ENCODE measurements at places on chromosomes 16 and 17.
A peak's percentile ranks its signal among the peaks of the same experiment; 100 is the strongest.

DNA sequence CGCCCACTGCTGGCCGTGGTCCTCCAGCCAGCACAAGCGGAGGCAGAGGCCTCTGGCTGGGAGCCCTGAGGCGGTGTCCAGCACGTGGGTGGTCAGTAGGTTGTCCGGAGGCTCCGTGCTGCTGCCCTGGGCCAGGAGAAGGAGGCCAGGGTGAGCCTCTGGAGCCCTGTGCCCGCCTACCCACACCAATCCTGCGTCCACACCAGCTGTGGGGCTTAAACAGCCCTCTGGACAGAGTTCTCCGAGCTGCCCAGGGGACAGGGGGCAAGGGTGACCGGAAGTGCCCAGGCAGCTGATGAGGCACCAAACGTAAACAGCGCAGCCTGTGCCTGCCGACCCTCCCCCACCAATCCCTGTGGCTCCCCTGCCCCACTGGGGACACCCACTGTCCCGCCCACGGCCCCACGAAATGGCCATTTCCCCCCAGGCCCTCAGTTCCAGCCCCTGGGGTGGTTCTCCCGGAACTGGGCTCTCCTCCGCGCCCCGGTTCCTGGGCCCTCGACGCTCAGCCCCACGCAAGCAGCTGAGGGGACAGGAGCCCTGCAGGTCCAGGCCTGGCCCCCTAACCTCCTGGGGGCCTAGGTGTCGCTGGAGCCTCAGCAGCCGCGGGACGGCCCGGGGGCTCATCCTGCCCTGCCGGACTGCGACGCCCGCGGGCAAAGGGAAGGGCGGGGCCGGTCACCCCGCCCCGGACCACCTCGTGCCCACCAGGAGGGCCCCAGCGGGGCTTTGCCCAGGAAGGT is 27.9 kb upstream of the DBNDD1 start:
- no peak for DNase-seq

DNA sequence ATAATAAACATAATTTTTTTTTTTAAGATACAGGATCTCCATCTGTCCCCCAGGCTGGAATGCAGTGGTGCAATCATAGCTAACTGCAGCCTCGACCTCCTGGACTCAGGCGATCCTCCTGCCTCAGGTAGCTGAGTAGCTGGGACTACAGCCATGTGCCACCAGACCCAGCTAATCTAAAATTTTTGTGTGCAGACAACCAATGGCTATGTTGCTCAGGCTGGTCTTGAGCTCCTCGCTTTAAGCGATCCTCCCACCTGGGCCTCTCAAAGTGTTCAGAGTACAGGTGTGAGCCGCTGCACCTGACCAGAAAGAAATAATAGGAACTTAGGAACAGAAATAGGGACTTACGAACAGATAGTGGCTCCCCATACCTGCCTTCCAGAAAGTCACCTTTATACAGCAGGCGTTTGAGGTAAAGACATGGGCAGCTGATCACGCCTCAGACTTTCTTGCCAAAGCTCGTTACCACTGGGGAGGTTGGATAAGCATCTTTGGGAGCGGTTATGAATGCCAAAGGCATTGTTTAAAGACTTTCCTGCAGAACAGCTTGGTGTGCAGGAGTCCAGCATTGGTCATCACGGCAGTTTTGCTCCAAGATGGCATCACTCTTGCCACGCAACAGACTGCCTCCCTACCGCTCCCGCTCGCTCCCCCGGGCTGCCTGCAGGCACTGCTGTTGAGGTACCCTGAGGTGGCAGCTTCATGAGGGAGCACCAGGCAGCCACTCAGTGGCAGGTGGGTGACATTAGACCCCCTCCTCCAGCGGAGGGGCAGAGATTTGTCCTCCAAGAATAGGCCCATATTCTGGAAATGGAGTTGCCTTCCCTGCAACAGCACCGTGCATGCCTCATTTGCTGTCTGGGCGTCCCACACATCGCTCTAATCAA is 13.6 kb downstream of the COX4I1 start:
- DNase-seq = no peak

DNA sequence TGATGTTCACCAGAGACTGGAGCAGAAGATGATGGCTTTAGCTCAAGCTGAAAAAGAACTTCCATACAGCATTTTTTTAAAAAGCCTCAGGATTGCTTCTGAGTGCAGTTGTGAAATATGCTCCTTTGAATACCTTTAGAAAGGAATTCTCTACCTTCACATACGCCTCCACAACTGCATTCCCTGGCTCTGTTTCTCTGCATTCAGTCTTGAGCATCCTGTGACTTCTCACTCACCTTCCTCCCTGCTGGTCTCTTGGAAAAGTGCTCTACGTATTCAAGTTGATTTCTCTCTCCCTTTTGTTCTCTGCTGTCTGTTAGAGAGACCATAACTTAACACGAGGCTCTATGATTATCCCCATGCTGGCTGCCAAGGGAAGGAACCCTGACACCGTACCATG is 34.5 kb downstream of the HS3ST2 start:
- DNase-seq = no peak

- DNase-seq = no peak
Measured at GRCh38 chr17:12070561-12070960, 49.9 kb downstream of the MAP2K4 start.

DNA sequence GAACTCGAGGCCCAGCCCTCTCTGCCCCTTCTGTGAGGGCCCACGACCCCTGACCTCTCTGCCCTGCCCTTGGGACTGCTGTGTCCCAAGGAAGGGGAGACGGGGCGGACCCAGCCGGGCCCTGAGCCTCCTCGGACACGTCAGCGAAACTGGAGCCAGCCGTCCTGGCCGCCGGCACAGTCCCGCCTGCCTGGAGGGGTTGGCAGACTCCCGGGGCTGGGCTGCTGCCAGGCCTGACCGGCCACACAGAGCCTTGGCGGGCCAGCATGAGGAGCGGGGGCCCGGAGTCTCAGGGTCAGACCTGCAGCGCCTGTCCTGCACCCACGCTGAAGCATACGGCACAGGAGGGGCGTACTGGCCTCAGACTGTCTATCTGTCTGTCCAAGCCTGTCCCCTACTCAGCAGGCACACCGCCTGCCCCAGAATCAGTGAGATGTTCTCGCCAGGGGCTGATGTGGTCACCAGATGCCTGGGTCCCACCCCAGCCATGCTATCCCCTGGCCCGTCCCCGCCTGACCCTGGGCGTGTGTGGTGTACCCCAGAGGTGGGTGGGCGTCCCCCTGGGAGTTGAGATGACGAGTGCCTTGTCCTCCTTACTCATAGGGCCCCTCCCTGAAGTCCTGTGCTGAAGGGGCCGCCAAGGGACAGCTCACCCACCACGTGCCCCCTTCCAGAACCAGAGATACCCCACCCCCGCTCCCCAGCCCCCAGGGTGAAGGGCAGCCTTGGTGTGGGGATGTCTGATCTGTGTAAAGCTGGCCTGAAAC is 4.7 kb downstream of the VASN start:
- DNase-seq = no peak

GRCh38 chr17:8739097-8739496 is 5.5 kb downstream of the CCDC42 start:
- DNase-seq = no peak

DNA sequence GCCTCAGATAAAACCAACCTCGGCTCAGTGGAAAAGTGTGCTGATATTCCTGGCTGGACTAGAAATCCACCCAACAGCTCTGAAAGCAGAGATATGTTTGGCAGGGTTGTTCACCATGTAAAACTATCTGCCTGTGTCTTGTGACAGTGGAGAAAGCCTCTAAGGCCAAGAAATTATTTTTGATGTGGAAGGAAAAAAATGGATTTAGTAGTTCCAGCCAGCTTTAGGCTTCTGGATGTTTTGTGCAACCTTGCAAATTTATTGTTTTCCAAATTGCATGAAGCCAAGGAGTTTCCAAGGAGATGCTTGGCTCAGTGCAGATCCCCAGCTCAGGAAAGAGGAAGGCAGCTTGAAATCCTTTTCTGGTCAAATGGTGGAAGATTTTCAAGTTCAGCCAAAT is 31.6 kb downstream of the TEKT5 start:
- DNase-seq = no peak

DNA sequence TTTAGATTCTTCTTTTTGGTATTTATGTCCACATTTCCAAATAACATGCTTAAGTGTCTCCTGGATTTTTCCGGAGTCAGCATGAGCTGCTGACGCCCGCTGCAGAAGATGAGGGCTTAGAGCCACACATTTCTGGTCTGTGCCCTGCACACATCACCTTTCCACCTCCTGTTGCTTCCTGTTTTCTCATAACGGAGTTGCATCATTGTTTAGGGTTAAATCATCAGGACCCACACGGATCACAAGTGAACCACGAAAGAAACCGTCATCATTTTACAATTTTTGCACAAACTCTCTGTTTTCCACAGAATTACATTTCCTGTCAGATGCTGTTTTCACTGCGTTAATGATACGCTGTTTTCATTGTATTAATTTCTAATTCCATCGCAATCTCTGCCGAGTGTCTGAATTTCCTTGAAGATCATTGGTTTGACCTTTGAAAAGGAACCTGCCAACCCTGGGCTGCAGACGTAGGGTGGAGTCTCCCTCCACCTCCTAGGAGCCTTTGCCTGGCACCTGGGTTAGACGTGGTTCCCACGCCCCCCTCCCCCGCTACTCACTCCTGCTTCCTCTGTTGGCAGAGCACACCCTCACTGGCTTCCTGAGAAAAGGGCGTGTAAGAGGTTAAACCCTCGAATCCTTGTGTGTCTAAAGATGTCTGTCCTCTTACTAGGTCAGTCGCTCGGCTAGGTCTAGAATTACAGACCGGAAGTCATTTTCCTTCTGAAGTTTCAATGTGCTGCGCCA is 68.2 kb downstream of the RNF213 start:
- DNase-seq = no peak

- no peak for DNase-seq
Measured at GRCh38 chr17:13599864-13600263, 1.9 kb downstream of the HS3ST3A1 start.

GRCh38 chr16:2919511-2920255 is 8.0 kb downstream of the FLYWCH1 start:
- peak; percentile 66 for DNase-seq

- DNase-seq = no peak
Measured at GRCh38 chr16:69600202-69600601, 34.4 kb downstream of the NFAT5 start.

DNA sequence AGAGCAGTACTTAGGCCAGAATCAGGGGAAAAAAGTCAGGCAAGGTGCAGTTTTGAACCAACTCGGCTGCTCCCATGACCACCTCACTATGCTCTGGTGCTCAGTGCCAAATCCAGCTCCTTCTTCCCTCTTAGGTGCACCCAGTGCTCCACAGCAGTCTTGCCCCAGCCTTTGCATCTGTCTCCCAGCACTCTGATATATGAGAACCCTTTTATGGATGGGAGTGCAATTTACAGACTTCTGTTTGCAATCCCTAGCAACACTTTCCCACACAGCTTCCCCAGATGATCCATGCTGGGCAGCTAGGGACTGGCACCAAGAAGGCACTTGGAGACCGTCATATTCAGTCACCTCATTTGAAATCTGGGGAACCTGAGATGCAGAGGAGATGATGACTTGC is 267.9 kb upstream of the CCL2 start:
- no peak for DNase-seq

- no peak for DNase-seq
Measured at GRCh38 chr16:75372236-75372856, 61.0 kb downstream of the CFDP1 start.

DNA sequence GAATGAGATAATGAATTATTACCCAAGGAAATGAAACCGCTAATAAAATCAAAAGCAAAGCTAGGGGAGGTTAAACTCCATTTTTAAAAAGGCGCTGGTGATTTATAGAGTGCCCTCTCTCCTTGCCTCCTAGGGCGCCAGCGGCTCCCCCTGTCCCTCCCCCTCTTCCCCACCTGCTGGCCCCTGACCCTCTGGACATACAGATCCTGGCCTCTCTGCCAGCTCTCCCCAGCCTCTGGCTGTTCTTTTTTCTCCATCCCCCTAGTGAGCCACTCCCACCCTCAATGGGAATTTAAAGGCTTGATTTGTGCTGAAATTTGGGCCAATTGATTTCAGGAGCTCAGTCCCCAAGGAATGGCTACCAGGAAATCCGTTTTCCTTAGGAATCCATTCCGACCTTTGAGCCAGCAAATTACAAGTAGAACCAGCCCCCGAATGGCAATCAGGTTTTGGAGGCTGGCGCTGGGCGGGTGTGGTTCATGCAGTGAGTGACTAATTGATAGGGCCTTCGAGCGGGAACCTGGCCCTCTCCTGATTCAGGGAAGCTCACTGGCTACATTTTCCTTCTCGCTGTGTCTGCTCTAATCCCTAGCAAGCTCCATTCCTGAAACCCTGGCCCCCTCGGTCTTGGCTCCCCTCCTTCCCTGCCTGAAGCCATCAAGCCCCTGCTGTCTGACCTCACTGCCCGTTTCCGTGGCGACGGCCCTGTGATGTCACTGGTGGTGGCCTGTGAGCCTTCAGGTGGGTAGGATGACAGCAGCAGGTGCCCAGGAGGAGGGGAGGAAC is 141.9 kb upstream of the SDK2 start:
- DNase-seq = no peak

DNA sequence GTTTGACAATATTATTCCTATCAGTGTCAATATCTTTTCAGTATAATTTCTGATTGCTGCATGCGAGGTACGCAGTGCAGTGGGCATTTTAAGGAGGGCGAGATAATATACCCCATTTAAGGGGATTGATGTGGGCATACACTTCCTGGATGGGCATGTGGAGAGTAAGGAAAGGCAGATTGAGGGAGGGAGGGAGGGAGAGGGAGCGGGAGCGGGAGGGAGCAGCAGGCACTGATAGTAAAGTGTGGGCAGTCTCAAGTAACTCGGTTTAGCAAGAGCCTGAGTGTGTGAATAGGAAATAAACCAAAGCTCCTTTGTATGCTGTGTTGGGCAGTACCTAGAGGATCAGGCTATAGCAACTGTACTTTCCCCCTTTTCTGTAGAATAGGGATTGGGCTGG is 5.1 kb downstream of the BPTF start:
- DNase-seq = no peak

GRCh38 chr17:77965352-77965751 is 6.8 kb downstream of the TNRC6C start:
- DNase-seq = no peak

DNA sequence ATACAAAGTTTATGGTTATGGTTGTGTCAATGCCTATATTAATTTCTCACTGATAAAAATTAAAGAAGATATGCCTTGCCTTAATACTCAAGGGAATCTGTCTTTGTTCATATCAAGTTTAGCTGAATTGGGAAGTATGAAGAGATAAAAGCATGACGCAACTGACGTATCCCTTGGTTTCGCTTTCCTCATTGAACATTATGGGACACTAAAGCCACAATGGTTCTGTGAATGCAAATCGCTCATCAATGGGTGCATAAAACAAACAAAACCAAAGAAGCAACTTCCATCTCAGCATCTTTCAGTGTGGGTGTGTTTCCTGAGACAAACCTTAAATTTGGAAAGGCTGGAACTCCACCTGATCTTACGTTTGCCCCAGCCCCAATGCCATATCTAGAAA is 108.2 kb downstream of the NPIPB5 start:
- DNase-seq = no peak

DNA sequence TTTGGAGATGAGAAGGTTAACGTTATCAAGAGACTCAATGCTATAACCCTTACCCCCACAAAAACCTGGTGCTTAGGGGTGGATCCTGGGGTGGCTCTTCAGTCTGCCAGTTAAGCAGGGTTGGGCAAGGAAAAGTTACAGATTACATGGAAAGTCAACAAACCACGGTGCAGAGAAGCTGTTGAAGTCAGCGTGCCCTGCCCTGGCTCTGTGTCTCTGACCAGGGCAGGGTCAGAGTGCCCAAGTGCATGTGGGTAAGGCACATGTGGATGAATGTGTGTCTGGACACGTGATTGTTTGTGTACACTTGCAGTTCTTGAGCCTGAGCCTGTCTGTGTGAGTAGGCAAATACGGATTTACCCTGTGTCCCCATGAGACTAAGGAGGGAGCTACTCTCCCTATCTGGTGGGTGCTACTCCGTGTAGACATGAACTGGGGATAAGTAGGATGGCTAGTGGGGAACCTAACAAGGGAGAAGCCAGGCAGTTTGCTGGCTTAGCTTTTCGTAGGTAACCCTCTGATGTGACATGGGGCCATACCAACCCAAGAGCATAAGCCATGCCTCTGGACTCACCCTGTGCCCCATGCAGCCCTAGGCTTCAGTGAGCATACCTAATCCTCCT is 5.5 kb downstream of the IGFBP4 start:
- DNase-seq = no peak
